ENCODE measurements at places on chromosomes 5 and 9.

GRCh38 chr9:29332789-29333188, 1759.5 kb upstream of the C9orf72 start:
- no peak for DNase-seq

- no peak for DNase-seq
Measured at GRCh38 chr9:117028103-117028858, 341.2 kb downstream of the TRIM32 start.

- no peak for DNase-seq
Measured at GRCh38 chr9:100229561-100229960, 123.2 kb downstream of the TEX10 start.

DNA sequence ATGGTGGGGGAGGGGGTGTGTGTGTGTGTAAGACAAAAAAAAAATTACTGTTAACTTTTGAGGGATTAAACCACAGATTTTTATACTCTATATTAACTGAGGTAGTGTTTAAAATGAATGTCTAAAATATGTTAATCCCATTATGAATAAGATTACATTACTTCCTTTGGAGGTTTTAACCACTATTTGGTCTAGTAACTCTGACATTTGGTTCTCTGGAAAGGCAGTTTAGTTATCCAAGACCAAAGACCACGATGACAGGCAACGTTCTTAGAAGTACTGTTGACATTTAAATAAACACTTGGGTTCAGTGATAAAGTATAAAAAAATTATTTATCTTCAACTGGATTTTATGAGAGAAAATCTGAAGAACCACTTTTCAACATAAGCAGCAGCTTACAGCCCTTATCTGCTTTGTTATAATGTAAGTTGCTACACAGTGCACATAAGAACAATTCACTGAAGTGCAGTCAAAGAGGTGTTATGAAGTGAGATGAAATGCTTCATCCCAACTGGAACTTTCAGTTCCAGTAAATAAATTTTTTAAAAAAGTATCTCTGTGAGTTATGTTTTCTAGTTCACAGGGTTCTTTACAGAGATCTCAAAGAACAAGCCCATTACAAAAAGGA, 94.5 kb downstream of the OSMR start:
- no peak for DNase-seq

DNA sequence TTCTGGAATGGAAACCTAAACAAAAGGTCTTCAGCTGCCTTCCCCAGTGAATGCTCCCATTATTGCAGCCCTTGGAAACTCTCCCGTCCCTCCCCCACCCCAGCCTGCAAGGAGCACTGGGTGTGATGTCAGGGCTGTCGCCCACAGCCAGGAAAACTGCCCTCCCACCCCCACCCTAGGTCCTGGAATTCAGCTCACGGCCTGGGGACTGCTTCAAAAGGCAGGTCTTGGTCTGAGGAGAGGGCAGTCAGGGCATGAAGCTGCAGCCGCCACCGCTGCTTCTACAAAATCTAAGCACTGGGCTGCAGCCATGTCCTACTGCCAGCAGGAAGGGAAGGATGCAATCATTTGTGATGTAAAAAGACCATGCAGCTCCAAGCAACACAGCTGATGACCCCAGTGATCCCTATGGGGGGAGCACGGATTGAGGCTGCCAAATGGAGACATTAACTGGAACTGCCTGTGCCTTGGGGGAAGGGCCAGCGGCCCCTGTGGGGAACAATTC, 11.4 kb downstream of the GRHPR start:
- DNase-seq: no peak

- no peak for DNase-seq
Measured at GRCh38 chr9:136798708-136799078, 2.6 kb downstream of the CCDC183 start.

GRCh38 chr9:89461265-89461664, 36.6 kb downstream of the SEMA4D start:
- DNase-seq: no peak

GRCh38 chr9:105403552-105404248, 44.1 kb upstream of the FSD1L start:
- DNase-seq: no peak

- no peak for DNase-seq
Measured at GRCh38 chr5:101686536-101687157, 609.4 kb downstream of the SLCO4C1 start.

GRCh38 chr9:111298731-111299598, 31.1 kb downstream of the OR2K2 start:
- no peak for DNase-seq

- DNase-seq: no peak
Measured at GRCh38 chr5:25091921-25092320, 447.1 kb upstream of the CDH10 start.

- no peak for DNase-seq
Measured at GRCh38 chr5:116299746-116300640, 215.2 kb downstream of the COMMD10 start.

- peak; percentile 9 for DNase-seq
Measured at GRCh38 chr5:143771189-143771588, 40.8 kb upstream of the HMHB1 start.

DNA sequence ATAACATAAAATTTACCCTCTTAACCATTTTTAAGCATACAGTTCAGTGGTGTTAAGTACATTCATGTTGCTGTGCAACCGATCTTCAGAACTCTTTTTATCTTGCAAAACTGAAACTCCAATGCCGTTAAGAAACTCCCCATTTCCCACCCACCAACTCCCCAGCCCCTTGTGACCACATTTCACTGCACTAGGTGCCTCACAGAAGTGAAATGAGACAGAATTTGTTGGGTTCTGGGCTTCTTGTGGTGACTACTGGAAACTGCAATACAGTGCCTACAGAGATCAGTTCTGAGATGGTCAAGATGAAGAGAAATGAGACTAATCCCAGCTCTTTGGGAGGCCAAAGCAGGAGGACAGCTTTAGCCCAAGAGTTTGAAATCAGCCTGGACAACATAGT, 202.1 kb upstream of the SLC30A5 start:
- DNase-seq: no peak

DNA sequence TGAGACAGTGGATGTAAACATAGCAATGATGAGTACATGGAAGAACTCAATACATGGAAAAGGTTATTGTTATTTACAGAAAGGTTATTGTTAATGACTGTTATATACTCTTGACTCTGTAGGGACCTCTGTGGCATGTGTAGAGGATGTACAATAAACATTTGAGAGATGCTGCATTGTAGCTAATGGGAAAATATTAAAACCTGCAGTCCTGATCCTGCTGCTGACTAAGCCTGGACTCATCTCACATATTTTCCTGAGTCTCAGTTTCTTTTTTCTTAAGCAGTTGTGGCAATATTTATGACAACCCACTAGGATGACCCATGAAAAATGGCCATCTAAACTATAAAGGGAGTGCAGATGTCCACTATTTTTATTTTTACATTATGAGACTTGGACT, 75.4 kb downstream of the DOCK2 start:
- no peak for DNase-seq

- DNase-seq: no peak
Measured at GRCh38 chr9:76756941-76757673, 7.1 kb upstream of the PCA3 start.

GRCh38 chr5:145667742-145668141, 167.4 kb downstream of the PRELID2 start:
- DNase-seq: no peak

DNA sequence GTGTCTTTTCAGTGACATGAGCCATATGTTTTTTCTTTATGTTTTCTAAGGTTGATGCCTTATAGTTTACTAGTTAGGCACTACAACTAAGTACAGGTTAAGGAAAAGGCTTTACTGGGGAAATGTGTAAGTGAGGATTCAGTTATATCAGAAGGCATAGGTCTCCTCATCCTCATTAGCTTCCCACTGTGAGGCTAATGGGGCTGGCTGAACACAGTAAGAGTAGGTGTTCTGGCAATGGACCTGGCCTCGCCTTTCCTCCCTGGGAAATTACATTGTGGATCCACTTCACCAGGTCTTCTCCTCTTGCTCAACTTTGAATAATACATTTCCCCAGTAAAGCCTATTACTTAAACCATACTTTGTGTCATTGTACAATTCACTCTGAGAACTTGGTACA, 225.5 kb downstream of the PTPRD start:
- DNase-seq: no peak

DNA sequence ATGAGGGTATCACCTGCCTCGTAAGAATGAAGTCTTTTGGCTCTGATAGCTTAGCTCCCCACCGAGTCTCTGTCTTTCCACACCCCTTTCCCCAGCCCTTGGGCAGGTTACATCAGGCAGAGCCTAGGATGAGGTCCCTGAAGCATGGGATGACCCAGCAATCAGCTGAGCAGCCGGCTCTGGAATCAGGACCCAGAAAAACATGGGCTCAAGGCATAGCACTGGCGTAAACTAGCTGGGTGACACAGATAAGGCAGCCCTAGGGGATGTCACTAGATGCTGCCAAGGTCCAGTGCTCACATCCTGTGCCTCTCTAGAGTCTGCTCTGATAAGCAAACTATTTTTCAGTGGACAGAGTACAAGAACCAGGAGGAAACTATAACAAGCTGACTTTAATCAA, 26.6 kb downstream of the IDNK start:
- no peak for DNase-seq

DNA sequence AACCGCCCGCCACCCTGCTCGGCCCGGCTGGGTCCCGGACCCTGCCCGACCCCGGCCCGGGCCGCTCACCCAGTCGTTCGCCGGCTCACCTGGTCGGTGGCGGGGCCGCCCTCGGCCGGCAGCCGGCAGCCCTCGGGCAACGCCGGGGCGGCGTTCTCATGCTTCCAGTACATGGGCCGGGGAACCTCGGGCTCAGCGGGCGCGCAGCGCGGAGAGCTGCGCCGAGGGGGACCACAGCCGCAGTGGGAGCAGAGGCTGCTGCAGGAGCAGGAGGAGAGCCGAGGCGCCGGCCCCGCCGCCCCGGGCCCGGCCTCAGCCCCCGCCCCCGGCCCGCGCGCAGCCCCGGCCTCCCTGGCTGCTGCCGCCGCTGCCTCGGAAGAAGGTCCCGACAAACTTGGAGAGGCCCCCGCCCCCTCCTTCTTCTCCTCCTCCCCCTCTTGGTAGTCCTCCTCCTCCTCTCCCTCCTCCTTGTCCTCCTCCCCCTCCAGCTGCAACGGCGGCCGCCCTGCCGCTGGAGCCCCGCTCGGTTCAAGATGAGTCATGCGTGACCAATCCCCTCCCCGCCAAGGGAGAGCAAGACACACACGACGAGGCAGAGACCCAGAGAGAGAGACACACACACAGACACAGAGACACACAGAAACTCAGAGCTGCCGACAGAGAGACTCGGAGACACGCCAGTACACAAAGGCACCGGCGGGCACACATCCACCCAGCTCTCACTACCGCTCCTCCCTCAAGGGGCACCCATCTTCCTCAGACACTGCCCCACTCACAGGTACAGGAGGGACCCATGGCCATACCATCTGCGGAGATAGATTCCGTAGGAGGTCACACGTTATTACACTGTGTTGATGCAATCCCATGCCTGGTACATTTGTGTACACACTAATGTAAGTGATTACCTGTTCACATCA, at the start of gene LHX6:
Gene LHX6 (minus strand): TSS at position 390 of the 917 bp plus-strand sequence. CDS start 217 bp downstream, at position 173.
- DNase-seq: no peak

GRCh38 chr5:138287246-138287645, 12.8 kb upstream of the GFRA3 start:
- no peak for DNase-seq

DNA sequence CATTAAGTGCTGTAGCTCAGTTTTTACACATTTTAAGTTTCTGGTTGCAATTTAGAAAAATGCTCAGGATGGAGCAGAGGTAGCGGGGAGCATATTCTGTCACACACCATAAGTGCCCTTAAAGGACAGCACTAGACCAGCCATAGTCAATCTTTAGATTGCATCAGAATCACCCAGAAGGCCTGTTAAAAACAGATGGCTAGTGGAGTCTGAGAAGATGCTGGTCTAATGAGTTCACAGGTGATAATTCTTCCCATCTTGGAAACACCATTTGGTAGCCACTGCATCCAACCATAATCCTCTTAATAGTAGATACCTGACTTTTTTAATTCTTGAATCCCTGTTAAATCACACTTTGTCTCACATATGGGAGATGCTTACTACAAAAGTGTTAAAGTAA, 113.2 kb downstream of the CDH18 start:
- DNase-seq: no peak

DNA sequence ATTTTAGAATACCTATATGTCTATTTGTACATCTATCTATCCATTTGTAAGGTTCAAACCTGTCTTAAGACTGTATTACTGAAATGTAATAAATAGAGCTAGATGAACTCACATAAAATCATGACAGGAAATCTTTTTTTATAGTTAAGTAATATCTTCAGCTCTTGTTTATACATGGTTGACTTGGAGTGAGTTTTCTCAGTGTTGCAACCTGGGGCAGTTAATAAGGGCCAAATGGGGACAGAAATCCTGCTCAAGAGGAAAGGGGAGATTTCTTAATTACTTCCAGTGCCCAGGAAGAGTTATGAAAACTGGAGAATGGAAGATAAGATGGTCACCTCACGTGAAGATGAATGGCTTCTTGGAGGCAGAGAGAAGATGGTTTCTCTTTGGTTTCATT, 265.1 kb upstream of the FBXL7 start:
- DNase-seq: no peak

DNA sequence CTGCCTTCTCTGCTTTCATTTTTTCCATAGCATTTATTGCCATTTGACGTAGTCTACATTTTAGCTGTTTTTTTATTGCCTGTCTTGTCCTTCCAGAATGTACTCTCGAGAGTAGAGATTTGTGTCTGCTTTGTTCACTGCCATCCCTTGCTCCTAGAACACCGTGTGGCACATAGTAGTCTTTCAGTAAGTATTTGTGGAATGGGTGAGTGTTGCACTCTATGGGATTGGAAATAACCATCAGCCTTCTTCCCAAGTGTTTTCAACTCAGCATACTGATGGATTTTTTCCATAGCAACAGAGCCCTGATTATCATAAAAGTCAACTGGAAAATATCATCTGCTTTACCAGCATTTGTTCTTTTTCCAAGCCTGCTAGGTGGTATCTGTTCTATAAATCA, 462.6 kb downstream of the ENC1 start:
- DNase-seq: no peak

DNA sequence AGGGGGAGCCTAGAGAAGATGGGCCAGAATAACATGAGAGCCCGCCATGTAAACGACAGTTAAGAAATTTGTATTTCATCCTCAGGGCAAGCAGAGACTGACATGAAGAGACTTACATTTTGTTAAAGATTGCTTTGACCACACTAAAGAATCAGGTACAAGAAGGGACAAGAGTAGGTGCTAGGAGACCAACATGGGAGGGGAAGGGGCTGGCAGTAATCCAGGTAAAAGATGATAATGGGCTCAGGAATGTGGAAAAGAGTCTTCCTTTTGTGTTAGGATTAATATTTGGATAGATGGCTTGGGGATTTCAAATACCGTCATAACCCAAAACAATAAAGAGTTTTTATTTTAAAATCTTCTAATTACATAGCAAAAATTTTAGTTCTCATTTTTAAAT, 137.3 kb downstream of the ZNF462 start:
- DNase-seq: no peak

Measured in hepatic stellate cell (primary cell).